Stimulated activated CD4-positive, alpha-beta T cell treated with anti-CD3 and anti-CD28 coated beads, Interleukin-2, amount 100 ng/mL, for 4 hours (primary cell): ENCODE measurements at places on chromosomes 13 and 19.

GRCh38 chr19:1265615-1266128 is 3.5 kb upstream of the CIRBP start:
- no peak for DNase-seq

DNA sequence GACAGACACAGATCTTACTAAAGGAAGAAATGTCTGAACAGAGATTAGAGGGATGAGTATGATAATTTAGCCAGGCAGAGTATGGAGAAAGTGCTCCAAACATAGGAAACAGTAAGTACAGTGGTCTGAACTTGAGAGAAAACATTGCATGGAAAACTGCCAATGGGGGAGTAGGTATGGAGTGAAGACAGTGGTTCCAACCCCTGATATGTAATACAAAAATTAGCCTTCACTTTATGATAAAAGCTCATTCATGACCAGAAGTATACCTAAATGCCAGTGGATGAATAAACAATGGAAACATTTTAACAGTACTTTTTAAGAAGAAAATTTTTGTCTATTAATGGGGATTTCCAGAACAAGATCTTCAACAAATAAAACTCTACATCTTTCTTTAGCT is 334.0 kb downstream of the DIAPH3 start:
- no peak for DNase-seq

- no peak for DNase-seq
Observed at GRCh38 chr19:55248166-55248675, 10.6 kb downstream of the PPP6R1 start.

GRCh38 chr19:3753631-3754410 is 7.7 kb downstream of the APBA3 start:
- DNase-seq: no peak

DNA sequence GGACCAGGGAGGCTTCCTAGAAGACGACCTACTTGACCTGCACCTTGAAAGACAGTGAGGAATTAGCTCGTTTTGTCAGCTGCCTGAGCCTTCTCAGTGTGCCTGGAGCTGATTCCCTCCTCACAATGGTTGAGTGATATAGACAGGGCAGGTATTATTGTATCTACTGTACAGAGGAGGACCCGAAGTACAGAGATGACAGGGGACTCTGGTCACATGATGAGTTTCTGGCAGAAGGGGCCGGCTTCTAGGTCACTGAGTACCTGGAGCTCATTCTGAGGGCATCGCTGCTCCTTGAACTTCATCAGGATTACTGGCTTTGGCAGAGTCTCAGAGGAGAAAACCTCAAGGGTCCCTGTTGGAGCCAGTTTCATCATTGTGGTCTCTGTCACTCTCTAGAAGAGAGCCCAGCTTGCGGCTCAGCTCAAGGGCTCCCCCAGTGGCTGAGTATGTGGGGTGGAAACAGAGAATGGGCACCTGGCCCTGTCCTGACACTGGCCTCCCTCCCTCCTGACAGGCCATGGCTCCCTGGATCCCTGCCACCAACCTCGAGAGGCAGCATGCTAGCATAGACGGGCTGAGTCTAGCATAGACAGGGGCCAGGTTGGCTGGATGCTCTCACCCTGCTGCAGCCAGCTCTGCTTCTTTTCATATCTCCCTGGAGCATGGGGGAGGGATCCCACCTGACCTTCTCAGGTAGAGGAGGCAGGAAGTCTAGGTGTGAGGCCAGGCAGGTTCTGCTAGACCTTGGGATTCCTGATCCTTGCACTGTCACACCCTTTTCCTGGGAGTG is 38.7 kb downstream of the NFIX start:
- DNase-seq: no peak
